Activated T-helper 17 cell treated with anti-CD3 and anti-CD28 coated beads, Interleukin-2, amount 50 U/mL, for 72 hours (primary cell): ENCODE measurements at places on chromosomes 13 and 19.

DNA sequence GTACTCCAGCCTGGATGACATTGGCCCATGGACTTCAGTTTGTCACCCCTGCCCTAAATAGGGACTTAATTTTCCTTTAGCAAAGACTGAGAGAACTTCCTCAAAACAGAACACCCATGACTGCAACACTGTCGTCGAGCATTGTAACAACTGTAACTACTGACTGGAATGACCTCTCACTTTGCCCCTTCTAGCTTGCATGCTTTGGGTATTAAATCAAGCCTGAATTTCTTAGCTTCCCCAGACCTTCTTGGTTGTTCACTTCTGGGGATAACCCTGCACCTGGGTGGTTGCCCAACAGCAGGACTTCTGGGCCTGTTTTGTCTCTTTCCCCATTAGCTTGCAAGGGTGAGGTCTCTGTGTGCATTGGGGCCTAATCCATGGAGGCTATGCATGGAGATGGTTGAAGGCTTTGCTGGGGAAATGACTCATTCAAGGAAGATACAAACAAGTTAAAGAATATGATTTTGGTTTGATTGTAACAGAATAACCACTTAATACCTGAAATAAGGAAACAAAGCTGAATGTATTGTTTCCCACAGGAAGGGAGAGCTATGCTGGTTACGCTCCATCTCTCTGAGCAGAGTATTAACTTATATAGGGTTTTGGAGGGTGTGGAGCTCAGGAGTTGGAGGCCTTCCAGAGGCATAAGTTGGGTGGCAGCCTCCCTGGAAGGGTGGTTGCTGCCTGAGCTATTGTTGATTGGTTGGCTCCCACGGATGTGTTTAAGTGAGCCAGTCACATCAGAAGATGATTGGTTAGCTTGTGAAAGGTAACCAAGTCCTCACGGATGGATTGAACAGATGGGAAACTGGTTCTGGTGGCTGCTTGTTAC lies 34.7 kb upstream of the UBAC2 start:
- no peak for ATAC-seq

GRCh38 chr13:106593132-106593531 lies 25.2 kb upstream of the ARGLU1 start:
- ATAC-seq, result no peak

DNA sequence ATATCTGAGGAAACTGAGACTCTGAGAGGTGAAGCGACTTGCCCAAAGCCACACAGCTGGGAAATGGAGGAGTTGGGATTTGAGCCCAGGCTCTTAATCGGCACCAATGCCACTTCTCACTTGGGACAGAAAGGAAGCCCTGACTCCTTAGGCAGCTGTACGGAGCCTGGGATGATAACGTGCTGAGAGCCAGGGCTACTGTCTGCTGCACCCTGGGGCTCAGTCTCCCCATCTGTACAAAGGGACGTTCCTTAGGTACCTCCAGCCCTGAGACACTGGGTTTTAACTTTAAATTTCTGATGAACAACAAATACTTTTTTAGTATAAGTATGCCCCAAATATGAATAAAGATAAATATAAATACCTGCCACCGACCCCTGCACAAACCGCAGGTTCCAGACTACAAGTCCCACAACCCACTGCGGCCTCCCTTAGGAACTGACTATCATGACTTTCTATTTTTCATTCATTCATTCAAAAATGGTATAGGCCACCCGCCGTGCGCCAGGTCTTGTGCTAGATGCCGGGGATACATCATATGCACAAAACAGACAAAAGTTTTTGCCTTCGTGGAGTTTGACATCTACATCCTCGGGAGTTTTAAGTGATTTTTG lies 776 bp upstream of the NCLN start:
- peak; percentile 40 for ATAC-seq

DNA sequence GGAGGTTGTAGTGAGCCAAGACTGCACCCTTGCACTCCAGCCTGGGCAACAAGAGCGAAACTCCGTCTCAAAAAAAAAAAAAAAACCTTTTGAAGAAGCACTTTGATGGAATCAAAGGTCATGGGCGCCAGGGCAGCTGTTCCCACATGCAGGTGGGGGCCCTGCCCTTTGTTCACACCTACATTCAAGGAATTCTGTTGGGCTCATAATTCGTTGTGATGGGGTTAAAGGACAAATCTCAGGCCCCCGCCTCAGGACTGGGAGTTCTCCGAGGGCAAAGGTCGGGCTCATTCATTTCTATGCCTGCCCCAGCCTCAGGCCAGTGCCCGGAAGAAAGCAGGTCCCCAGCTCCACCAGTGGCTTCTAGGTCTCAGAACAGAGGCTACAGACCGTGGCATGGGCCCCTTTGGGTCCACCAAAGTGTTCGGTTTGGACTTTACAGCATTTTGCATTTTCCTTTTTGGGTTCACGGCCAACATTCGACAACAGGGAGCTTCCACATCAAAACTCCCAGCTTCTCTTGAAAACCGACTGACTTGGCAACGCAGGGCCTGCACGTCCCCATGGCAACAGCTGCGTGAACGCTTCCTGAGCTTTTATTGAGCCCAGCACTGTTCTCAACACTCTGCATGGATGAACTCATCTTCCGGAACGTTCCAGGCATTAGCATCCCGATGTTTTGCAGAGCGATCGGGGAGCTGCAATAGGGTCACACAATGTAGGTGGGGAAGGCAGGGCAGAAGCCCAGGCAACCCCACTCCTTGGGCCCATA lies 10.1 kb upstream of the GTF2F1 start:
- no peak for ATAC-seq

DNA sequence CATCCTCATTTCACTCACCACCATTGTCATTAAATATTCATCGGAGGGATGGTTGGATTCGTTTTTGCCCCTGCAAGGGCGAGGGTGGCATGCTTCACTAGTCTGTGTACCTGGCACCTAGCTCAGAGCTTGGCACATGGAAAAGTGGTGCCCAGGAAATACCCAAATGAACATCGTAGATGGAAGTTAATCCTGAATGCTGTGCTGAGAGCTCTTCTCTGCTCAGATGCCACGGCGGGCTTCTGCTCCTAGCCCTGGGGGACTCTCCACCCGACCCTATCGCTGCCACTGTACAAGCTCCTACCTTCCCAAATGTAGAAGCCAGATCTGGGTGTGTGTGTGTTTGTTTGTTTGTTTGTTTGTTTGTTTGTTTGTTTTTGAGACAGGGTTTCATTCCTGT lies 113.0 kb upstream of the ZNF507 start:
- ATAC-seq, result no peak

DNA sequence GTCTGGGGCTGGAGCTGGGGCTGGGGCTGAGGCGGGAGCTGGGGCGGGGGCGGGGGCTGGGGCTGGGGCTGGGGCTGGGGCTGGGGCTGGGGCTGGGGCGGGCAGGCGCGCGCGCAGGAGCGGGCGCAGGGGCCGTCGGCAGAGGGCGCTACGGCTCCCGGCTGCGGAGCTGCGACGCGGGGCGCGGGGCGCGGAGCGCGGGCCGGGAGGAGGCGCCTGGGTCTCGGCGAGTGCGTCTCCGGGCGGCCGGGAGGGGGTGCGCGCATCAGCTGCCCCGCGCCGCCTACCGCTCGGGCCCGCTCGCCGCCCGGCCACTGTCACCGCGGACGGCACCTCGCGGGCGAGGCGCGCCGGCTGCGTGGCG lies 422 bp upstream of the MTUS2 start:
- peak; percentile 85 for ATAC-seq
